ENCODE measurements at places on chromosomes 2 and 18.

DNA sequence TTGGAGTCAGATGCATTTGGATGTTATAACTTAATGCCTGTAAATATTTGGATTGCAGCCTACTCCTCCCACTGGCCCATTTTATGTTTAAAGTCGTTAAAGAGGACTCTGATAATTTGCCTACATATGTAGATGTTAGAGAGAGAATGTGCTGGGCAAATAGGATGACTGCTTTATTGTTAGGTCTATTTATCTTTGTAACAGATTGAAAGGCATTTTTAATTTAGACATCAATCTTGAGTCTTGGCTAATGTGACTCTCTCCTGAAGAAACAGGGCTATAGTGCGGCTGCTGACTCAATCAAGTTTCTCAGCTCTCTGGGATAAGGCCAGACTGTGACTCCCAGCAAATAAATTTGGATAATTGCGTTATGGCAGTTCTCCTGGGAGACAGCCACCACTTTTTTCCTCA is 1101.4 kb downstream of the CBLN2 start:
- no peak for DNase-seq

DNA sequence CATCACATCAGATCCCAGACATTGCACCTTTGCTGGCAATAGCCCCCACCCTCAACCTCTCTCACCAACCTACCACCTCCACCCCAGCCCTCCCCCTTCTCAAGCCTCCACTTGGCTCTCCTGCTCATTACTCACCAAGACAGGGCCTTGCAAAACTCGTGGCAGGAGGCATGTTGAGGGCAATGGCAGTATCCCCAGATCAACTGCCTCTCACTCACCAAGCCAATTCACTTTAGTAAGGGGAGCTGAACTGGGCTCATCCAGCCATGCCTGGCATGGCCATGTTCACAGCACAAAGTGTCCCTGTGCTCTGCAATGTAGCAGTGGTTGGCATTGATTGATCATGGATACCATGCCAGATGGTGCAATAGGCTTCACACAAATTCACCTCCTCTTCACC is 46.3 kb upstream of the TEX51 start:
- DNase-seq, result no peak

DNA sequence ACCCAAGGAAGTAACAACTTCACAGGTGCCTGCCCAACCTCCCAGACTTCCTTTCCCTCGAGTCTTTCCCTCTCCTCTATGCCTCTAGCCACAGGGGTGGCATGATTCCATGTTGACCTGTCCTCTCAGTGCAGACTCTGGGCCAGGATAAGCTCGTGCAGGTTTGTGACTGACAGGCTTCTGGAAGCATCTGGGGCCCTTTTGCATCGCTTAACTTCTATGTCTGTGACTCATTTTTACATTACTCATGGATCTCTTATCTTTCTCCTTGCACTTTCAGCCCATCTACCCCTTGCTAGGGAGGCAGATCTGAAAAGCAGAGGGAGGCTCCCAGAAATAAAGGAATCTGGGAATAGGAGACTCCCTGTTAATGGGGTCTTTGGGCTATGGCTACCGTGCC is 98.5 kb upstream of the RIOK3 start:
- DNase-seq, result peak; percentile 89

GRCh38 chr18:68548904-68549870 is 165.7 kb downstream of the TMX3 start:
- DNase-seq, result no peak

GRCh38 chr2:128091726-128092080 is 703 bp downstream of the UGGT1 start:
- DNase-seq, result peak; percentile 32

- no peak for DNase-seq
Observed at GRCh38 chr2:11305338-11305737, 39.1 kb downstream of the ROCK2 start.

GRCh38 chr2:14363137-14363536 is 269.4 kb upstream of the LRATD1 start:
- DNase-seq, result peak; percentile 2

DNA sequence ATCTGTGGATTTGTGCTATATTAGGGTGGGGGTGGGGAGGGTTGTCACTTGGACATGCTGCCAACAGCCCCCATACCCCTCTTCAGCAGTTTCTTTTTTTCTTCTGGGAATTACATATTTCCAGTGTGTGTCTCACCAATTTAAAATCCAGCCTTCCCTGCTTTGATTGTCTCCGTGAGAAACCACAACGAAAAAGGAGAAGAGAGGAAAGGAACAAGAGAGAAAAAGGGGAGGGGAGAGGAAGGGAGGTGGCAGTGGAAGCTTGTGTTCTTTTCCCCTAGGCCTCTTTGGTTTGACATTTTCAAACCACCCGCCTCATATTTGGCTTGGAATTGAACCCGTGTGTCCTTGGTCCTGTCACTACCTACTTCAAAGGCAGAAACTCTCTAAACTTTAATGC is 860 bp downstream of the CTNNA2 start:
- no peak for DNase-seq
